ENCODE measurements at places on chromosomes 12 and 14.

DNA sequence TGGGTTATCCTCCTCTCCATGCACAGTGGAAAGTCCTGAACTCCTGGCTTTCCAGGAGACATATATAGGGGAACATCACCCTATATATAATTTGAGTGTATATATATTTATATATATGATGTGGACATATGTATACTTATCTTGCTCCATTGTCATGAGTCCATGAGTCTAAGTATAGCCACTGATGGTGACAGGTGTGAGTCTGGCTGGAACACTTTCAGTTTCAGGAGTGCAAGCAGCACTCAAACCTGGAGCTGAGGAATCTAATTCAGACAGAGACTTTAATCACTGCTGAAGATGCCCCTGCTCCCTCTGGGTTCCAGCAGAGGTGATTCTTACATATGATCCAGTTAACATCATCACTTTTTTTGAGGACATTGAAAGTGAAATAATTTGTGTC is 4.4 kb downstream of the SSTR1 start:
- DNase-seq, result no peak

DNA sequence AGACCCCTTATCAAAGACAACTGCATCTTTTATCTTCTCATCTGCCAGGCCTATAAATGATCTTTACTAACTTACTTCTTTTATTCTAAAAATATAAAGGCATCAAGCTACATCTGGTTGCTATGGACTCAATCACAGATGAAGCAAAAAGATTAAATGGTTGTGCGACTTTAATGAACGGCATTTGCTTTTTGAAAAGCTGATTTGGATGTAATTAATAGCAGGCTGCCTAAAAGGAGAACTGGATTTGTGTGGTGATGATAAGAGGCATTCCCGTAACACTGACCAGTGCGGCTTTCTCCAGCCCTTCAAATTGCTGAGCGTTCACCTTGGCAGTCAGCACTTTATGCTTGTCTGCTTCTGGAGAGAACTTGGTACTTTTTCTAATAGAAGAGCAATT is 103.8 kb downstream of the ARMH4 start:
- DNase-seq, result no peak

- DNase-seq, result no peak
Observed at GRCh38 chr14:105836160-105836559, 309.8 kb downstream of the TMEM121 start.

- DNase-seq, result no peak
Observed at GRCh38 chr14:80554139-80554538, 342.8 kb upstream of the DIO2 start.

GRCh38 chr12:52926596-52927234 is 21.8 kb upstream of the KRT8 start:
- DNase-seq, result no peak

All from upper lobe of right lung (tissue), 1 donor.